Heart left ventricle (tissue), 16 donors: ENCODE measurements at places on chromosomes 7 and 10. TPM values are rescaled to one million over a fixed set of nuclear protein-coding genes. Genes with fewer than 3 reads are reported as not detected.

- DNase-seq, result no peak
Measured at GRCh38 chr7:90242369-90243168, 2.4 kb upstream of the CFAP69 start.

DNA sequence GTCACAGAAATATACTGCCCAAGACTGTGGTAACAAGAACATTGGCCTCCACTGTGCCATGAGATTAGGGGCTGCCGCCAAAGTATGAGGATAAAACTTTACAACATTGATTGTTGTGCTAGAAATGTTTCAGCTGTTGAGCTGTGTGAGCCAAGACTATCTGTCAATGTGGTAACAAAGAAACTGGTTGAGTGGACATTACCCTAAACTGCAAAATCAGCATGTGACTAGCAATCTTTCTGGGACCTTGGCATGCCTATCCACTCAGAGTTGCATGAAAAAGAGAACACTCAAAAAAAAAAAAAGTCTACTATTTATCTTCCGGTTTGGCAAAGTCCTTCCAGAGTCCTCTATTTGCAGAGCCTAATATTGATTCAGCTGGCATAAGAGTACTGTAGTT, 605.6 kb upstream of the CNTNAP2 start:
- DNase-seq, result no peak

GRCh38 chr10:77139252-77140160, 498.1 kb downstream of the KCNMA1 start:
- no peak for DNase-seq

DNA sequence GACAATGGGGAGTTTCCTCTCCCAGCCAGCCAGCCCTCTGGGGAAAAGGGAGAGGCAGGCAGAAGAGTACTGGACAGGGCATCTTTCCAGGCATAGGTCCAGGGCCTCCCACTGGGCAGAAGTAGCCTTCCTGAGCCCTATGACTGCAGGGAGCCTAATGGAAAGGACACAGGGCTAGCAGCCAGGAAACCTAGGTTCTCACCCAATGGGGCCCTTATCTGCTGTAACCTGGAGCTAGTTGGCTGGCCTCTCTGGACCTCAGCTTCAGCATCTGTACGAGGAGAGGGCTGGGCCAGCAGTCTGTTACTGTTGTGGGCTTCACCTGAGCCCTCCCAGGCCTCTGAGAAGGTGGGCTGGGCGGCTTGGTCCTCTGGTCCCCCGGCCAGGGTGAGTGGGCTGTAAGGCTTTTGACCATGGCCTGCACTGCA, 22.4 kb downstream of the LDB3 start:
- DNase-seq, result no peak

- no peak for DNase-seq
Measured at GRCh38 chr10:57460540-57460939, 807.2 kb downstream of the IPMK start.

DNA sequence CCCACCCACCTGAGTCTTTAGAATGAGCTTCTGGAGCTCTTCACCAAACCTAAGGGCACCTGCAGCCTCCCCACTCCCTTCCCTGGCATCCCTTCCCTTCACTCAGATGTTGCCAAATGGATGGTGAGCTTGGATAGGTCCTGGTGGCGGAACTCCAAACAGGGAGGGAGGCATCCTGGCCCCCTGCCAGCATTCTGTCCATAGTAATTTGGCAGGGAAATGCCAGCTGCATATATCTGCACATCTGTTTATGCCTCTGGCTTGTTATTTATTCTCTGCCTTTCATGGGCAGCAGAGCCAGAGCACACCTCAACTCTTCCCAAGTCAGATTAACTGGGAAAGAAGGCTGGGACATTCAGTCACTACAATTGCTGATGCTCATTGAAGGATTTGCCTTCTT, 18.1 kb downstream of the KAZALD1 start:
- no peak for DNase-seq

DNA sequence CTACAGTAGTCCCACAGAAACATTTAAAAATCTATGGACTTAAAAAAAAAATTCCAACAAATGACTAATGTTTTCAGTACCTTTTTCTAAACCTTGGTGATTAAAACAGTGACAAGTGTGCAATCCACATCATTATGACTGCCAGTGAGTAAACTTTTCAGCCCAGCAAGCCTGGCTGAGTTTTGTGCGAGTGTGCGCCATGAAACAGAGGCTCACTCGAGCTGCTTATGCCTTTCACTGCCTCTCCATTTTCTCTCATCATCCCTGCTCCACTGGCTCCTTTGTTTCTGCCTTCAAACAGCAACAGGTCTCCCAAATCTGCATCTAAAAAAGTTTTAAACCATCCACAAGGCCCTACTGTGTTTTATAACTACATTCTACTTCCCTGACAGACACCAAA, 105.8 kb downstream of the USP6NL start:
- DNase-seq, result no peak

DNA sequence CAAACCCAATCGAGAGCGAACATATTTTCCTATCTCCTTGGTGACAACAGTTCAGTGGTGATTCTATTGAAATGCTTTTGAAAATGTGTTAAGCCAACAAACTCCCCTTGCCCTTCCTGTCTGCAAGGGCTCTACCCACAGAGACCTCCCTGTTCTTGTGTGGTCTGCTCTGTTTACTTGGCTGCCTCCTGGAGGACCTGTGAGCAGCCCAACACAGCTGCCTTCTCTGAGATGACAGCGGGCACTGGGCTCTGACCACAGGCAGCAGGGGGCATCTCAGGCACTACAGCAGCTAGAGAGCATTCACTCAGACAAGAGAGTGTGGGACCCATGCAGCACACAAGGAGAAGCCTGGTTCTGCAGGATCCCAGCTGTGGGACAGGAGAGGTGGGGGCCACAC, 416.4 kb downstream of the TCERG1L start:
- DNase-seq, result no peak

GRCh38 chr7:4837041-4837802, 24.6 kb downstream of the PAPOLB start:
- no peak for DNase-seq

DNA sequence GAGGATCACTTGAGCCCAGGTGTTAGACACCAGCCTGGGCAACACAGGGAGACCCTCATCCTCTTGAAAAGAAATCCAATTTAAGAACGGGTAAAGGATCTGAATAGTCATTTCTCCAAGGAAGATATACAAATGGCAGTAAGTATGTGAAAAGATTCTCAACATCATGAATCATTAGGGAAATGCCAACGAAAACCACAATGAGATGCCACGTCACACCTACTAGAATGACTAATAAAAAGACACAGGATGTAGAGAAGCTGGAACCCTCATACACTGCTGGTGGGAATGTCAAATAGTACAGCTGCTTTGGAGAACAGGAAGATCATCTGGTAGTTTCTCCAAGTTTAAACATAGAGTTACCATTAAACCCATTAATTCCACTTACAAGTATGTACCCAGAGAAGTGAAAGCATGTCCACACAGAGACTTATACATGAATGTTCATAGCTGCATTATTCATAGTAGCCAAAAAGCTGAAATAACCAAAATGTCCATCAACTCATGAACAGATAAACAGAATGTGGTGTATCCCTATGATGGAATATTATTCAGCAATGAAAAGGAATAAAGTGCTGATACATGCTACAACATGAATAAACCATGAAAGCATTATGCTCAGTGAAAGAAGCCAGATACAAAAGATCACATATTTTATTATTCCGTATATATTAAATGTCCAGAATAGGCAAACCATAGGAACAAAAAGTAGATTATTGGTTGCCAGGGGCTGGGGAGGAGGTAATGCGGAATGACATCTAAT, 13.1 kb upstream of the ZMIZ2 start:
- no peak for DNase-seq

- DNase-seq, result no peak
Measured at GRCh38 chr7:68725843-68726785, 872.2 kb upstream of the AUTS2 start.

DNA sequence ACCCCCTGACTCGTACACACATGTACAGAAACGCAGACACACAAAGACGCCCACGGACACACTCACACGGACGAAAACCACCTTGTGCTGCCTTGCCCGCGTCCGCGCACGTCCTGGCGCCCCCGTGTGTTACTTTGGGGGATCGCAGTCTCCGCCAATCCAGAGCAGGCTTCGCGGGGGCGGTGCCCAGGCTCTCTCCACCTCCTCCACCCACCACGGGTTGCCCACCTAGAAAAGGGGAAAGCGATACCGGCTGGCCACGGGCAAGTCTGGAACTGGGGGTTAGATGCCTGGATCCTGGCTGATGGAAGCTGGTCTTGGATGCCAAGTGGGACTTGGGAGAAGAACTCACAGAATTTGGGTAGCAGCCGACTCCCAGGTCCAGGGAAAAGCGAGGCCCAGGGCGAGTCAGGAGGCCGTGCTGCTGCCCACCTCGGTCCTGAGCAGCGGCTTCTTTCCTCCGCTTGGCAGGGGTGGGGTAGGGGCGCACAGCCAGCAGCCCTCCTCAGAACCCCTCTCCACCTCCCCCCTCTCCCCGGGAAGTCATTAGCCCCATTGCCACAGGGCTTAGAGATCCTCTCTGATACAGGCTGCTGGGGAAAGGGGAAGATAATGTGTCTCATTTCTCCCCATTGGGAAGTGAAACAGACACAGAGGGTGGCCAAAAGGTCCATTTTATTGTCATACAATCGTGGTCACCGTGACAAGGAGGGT, 4.6 kb upstream of the VGF start:
- peak; percentile 51 for DNase-seq

GRCh38 chr10:21449288-21449966, 76.1 kb downstream of the SKIDA1 start:
- DNase-seq, result no peak

DNA sequence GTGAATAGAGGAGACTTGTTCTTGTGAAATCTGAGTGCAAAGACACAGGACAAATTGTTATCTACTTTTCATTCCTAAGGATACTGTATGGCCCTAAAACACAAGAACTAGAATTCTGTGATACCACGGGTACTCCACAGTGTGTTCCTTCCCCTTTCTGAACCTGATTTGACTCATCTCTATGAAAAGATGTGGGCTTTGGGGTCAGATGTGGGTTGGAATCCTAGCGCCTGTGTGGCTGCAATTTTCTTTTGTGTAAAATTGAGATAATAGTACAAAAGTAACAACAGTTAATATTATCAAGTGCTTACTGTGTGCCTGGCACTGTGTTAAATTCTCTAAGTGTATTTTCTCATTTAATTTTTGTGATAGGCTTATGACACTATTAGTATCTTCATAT, 8.1 kb downstream of the SRGN start:
- DNase-seq, result no peak

DNA sequence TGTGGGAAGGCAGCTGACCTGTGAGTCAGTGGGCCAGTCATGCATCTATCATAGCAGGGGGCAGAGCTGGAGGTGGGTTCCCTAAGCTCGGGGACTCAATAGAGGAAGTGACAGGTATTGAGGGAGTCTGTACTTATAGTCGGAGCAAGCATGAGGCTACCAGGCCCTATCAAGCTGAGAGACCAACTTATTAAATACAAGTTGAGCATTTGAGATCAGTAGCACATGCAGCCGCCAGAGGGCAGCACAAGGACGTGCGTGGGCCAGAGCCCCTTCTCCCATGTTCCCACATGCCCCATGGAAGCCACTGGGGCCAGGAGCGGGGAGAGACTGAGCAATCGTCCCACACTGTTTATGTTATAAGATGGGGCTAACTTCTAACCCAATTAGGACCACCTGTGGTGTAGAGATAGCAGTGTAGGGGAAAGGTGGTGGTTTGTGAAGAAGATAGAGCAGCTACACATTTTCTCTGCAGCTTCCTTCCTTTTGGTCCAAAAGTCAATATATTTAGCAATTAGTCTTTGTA, 13.0 kb upstream of the STK31 start:
- DNase-seq, result peak; percentile 52

GRCh38 chr7:94176694-94177200, 172.6 kb upstream of the BET1 start:
- DNase-seq, result no peak

NUTM2E gene
- total RNA-seq, result 0.56 TPM

HYAL4 gene
- total RNA-seq, result 0.43 TPM

SEMA3A gene
- total RNA-seq, result 1.9 TPM

UCMA gene
- total RNA-seq, result not detected

GRM3 gene
- not detected for total RNA-seq

OR6V1 gene
- not detected for total RNA-seq

GPR85 gene
- 0.16 TPM for total RNA-seq

RAB19 gene
- total RNA-seq, result not detected

TBRG4 gene
- total RNA-seq, result 60.2 TPM

FAM237B gene
- total RNA-seq, result not detected

TMEM225B gene
- total RNA-seq, result 0.29 TPM
